ENCODE measurements at places on chromosomes 16 and 17.

- no peak for DNase-seq
These were observed 74.7 kb downstream of the CHD9 start for GRCh38 chr16:53129281-53130158.

GRCh38 chr17:32931686-32932085 lies 3.7 kb downstream of the TMEM98 start:
- no peak for DNase-seq

- no peak for DNase-seq
These were observed 254.2 kb downstream of the ZFHX3 start for GRCh38 chr16:72793716-72794115.

DNA sequence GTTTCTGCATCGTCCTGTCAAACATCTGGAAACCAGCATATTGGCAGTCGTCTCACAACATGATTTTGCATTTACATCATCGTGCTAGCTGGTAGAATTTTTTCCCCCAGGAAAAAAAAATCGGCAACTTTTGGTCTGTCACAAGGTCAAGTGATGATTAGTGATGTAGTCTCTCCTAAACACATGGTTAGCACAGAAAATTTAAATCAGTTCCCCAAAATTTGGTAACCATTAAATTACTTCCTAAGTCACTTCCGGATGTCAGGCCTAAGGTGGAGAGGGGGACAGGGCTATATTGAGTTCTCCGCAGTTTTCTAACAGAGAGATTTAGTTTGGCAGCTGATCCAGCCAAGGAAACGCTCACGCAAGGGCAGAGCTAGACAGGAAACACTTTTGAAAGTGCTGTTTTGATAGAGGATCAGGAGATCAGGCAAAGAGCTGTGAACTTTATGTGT lies 271.0 kb upstream of the TBX2 start:
- DNase-seq, result no peak

- no peak for DNase-seq
These were observed 20.5 kb upstream of the ITGA3 start for GRCh38 chr17:50035421-50035879.

GRCh38 chr17:9116311-9116835 lies 95.1 kb downstream of the NTN1 start:
- no peak for DNase-seq

DNA sequence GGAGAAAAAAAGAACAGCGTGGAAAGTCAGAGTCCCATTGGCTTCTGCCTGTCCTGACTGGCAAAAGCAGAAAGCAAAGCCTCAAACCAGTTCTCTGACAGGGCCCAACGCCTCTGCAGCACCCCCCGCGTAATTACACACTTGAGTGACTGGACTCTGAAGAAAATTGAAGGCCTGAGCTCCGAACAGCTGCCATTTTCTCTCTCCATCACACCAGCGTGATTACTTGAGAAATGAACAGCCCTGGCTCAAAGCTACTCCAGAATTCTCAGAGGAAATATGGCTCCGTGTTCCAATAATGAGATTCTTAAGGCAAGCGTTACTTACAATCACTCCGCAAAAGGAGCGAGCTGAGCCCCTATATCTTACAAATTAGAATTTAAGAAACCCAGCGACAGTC lies 142.7 kb upstream of the C17orf78 start:
- DNase-seq, result no peak

- DNase-seq, result no peak
These were observed 5.7 kb upstream of the TOB1 start for GRCh38 chr17:50871898-50872297.

DNA sequence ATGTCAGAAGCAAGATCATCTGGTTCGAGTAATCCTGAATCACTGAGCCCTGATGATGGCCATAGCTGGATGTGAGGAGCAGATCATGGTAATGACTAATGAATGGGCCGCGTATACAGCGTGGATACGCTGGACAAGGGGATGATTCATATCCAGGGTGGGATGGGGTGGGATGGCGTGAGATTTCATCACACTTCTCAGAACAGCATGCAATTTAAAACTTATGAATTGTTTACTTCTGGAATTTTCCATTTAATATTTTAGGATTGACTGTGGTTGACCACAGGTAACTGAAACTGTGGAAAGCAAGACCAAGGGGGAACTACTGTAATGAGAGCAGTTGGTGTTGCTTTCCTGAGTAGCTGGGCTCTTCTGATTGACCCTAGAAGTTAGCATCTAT lies 225.5 kb downstream of the STX8 start:
- no peak for DNase-seq

- no peak for DNase-seq
These were observed 7.5 kb upstream of the CSNK2A2 start for GRCh38 chr16:58205276-58206036.

DNA sequence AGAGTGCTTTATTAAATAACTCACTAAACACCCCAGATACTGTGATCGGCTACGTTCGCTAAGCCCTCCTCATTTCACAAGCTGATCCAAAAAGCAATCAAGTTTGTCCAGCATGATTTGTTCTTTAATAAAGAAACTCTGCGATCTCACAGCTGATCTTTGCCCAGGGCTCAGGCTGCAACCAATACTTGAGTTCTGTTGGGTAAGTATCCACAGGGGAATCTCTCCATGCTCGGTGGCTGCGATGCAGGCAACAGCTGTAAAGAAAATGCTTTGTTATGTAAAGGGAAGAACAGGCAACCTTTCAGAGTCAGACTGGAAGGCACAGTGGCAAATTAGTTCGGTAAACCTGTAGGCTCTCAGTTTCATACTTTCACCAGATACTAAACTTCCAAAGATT lies 67.5 kb downstream of the SHISA6 start:
- no peak for DNase-seq

- DNase-seq, result no peak
These were observed 4.8 kb downstream of the CDK5R1 start for GRCh38 chr17:32491371-32492263.
